SJCRH30 (cell line): ENCODE measurements at places on chromosomes 6 and 20. TPM values are rescaled to one million over a fixed set of nuclear protein-coding genes. Genes with fewer than 3 reads are reported as not detected.

- no peak for DNase-seq
These were observed 21.0 kb downstream of the PMEPA1 start for GRCh38 chr20:57688864-57689263.

GRCh38 chr6:143504369-143504768 lies 7.2 kb downstream of the FUCA2 start:
- no peak for DNase-seq

DNA sequence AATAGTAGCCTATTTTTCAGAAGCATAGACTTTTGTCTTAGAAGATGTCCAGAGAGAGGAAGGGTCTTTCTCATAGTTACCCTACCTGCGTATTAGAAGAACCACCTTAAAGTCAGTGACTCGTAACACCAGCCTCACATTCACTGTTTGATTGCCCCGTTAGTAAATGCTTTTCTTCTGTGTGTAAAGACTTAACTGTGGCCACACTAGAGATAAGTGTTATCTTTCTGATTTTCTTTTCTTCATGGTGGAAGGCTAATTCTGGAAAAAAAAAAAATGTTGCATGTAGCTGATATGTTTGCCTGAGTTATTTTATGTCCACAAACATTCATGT lies 83.9 kb downstream of the SAMD3 start:
- DNase-seq: no peak

DNA sequence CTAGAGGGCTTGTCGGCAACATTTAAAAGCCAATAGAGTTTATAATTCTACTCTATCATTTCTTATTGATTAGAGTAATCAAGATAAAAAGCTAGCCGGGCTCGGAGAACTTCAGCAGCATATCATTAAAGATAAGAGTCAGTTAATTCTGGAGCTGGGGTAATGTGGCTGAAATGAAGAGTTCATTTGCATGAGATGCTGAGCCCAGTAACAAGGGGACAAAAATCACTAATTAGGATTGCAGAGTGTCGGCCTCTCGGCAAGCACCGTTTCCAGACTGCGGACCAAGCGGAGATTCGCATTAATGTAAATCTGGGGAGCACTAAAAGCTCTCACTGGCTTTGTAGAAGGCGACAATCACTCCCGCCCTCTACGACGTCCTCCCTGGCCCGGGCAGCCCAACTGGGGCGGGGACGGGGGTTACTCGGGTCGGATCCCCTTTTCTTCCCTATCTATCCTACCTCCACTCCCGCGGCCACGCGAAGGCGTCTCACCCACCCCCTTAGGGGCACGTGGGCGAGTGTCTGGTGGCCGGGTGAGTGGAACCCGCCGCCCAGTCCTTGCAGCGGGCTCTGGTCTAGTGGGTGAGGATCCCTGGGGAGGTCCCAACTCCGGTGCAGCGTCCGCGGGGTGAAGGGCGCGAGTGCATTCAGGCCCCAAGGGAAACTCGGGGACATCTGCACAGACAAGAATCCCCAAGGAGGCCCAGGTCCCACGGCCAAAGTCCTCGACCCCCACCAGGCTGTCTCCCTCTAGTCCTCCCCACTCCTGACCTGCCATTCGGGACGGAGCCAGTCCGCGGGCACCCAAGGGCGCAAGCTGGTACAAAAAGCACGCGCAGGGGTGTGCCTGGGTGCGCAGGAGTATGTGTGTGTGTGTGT lies 42.2 kb upstream of the OSTM1 start:
- DNase-seq: no peak

- DNase-seq: no peak
These were observed 130.2 kb downstream of the HTR1B start for GRCh38 chr6:77332915-77333623.

FAM209B gene
- 0.20 TPM in 1 of 2 replicates, not detected in the other for total RNA-seq
